RPMI7951 (cell line): ENCODE measurements at places on chromosomes 3 and 15. TPM values are rescaled to one million over a fixed set of nuclear protein-coding genes. Genes with fewer than 3 reads are reported as not detected.

The AMOTL2 gene
- 13.1 and 15.1 TPM in 2 replicates for total RNA-seq

The CORO2B gene
- 5.6 and 5.9 TPM in 2 replicates for total RNA-seq

The GOLGA8K gene
- total RNA-seq: 0.12 TPM in 1 of 2 replicates, not detected in the other

The SNX1 gene
- 45.5 and 49.6 TPM in 2 replicates for total RNA-seq

The NTRK3 gene
- total RNA-seq: 0.10 and 1.3 TPM in 2 replicates

The ASB14 gene
- not detected in 2 replicates for total RNA-seq

DNA sequence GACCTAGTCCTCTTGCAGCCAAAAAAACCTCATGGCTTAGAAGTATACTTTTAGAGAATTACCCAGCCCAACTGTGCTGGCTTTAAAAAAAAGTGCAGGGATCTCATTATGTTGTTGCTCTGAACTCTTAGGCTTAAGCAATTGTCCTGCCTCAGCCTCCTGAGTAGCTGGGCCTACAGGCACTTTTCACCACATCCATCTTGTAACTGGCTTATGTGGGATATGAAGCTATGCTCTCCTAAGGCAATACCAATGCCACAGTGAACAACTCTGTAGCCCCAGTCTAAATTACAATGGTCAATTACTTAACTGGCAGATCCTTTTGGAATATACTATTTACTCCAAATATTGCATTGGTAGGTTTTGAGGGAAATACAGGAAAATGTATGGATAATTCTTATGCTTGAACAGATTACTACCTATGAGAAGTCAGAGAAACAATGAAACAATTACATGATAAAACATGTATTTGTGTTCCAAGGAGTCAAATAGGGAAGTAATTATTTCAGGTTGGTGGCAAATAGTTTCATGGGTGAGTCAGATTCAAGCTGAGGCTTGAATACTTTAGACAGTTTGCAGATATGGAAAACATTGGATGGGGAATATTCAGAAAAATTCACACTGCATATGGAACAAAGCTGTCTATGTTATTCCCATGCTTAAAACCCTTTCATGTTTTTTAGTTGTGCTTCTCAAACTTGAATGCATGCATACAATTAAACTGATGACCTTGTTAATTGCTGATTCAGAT, 34.6 kb upstream of the GPR149 start:
- DNase-seq: no peak

DNA sequence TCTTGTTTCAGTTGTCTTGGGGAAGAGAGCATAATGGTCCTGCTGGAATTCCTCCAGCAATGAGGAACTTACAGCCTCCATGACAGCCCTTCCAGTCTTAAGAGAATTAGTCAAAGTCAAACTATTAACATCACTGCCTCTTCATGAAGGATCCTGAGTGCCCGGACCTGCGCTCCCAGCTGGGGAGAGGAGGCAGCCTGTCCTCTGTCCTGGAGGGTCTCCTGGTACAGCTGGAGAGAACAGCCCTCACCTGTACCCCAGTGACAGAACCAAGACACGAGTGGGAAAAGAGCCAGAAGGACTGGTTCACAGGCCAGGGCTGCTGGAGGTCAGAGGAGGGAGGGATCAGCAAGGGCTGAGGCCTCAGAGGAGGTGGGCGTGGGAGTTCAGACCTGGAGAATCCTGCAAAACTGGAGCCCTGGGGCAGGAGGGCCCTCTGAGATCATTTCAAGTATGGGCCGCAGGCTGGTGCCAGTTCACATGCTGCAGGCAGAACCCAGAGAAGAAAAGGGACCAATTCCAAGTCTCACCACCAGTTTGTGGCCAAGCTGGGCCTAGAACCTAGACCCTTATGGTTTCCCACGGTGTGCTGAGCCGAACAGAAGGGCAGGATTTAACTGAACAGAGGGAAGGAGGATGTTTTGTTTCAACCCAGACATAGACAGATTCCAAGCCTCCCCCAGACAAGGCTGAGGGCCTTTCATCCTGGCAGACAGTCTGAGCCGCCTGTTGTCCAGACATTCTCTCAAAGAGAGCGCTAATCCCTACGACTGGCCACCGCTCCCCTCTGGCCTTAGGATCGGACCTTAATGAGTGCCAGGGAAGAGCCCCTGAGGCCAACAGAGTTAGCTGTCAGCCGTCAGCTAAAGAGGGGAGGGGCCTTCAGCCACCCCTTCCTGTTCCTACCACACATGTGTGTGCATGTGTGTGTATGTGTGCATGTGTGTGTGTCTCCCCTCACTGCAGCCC, 18.2 kb downstream of the LOXL1 start:
- no peak for DNase-seq

- DNase-seq: no peak
Observed at GRCh38 chr3:133124511-133124910, 86.3 kb downstream of the TMEM108 start.

DNA sequence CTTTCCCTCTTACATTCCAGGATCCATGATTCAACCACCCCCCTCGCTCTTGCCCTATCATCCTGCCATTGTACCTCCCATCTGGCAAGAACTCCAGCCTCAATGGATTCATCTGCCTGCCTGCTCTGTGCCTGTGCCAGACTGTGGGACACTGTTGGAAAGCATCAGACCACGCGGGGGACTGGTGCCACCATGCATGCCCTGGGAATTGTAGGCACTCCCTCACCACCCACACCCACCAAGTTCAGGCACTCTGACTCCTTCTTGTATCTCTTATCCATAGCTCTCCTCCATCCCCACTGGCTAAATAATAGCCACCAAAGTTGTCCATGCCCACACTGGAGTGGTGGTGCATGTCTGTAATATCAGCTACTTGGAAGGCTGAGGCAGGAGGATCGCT, 143.8 kb downstream of the TPRA1 start:
- DNase-seq: no peak

DNA sequence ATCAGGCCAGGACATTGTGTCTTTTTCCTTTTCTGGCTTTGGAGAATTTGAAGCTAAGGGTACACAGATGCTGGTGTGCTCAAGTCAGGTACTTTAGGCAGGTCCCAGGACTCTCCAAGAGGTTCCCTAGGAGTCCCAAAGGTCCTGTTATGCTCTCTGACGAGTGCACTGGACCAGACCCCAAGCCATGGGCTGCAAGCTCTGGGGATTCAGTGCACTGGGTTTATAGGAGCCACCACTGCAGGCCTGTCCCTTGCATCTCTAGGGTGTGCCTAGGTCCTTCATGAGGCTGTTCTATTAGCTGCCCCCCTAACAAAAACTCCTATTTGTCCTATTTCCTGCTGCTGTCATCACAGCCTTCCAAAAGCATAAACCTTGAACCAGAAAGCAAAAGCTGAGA, 31.9 kb upstream of the BFSP2 start:
- DNase-seq: no peak

- DNase-seq: peak; percentile 14
Observed at GRCh38 chr3:47019201-47019600, 39.7 kb downstream of the NBEAL2 start.

- no peak for DNase-seq
Observed at GRCh38 chr3:97848779-97849178, 27.0 kb downstream of the CRYBG3 start.

DNA sequence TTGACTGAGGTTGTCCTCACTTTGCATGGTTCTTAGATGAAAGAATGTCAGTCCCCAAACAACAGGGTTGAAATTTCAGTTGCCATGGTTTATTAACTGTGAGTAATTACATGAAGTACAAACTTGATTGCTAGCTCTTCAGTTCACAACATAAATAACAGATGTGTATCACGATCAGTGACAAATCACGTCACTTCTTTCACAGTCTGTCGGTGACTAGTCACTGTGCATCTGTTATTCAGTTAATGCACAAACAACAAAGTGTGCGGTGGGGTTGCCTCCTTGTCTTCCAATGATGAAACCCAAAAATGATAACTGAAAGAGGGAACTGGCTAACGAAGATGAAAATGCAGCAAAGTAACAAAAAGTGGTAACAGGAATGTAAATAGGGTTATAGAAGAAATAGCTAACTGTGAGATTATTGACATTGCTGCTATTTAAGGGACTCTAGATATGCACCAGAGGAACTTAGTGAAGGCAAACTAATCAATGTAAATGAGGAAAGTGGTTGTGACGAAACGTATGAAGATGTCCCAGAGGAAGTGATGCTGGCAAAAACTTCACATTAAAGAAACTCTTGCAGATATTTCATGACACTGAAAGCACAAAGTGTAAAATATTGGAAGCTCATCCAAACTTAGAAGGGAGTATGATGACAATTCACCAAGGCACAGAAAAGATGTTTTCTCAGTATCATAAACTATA, 159.3 kb downstream of the WDR76 start:
- no peak for DNase-seq

DNA sequence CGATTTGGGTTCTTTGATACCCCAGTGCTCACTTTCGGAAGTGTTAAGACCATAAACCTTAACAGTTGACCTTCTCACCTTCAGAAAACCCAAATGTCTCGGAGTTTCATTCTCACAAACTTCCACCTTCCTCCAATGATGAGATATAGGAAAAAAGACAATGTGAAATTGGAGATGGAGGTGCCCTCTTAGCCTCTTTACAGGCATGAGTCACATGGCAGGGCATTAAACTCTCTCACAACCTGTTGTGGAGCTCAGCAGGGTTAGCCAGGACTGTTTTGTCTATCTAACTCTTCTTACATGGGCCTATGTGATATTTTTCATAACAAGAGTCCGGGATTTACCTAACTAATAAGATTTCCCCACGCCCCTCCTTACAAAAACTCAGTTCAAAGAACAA, 10.7 kb downstream of the AGTR1 start:
- DNase-seq: no peak

- no peak for DNase-seq
Observed at GRCh38 chr15:28103831-28104230, 4.7 kb upstream of the OCA2 start.

DNA sequence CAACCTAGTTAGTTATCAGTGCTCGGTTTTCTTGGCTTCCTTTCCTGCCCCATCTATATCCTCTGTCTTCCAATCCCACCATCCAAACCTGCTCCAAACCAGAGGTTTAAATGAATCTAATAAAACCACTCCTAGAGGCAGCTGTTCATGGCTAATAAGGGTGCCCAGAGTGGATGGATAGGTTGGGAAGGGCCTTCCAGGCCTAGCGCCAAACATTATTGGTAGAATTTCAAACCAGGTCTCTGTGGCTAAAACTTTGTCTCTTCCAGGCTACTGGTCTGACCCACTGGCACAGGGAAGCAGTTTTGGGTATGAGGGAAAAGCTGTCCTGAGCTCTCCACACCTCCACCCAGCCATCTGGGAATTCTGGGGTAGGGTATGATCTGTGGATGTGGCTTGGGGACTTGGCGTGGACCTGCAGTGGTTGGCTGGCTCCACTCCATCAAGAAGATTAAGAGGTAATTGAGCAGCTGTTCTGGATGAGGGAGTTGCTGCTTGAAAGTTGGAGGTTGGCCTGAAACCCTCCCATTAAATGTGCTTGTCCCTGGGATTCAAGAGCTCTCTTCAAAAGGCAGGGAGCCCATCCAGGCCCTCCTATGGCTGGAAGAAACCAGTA, 29.3 kb upstream of the INSYN1 start:
- no peak for DNase-seq

GRCh38 chr3:177820683-177821316, 623.5 kb upstream of the TBL1XR1 start:
- peak; percentile 27 for DNase-seq

DNA sequence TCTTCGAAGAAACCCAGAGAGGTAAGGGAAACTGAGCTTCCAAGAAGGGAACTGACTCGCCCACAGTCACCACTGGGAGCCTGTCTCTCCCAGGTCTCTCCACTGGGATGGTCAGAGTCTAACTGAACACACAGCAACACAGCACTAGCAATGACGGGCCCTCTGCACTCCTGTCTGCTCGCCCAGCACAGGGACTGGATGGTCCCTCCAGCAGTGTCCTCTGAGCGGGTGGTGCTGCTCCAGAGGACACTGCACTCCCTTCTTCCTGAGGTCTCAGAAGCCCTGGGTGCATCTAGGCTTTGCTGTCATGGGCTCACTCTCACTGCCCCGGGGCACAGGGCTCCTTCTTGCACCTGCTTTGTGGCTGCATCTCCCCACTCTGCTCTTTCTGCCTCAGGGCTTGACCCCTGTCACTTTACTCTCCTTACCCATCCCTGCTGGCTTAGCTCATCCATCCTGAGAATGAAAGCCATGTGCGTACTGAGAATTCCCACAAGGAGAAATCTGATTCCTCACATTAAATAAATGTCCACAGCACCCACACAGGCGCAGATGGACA, 356.6 kb downstream of the GABRG3 start:
- DNase-seq: no peak
